ENCODE measurements at places on chromosomes 3 and 15.
A peak's percentile ranks its signal among the peaks of the same experiment; 100 is the strongest.

DNA sequence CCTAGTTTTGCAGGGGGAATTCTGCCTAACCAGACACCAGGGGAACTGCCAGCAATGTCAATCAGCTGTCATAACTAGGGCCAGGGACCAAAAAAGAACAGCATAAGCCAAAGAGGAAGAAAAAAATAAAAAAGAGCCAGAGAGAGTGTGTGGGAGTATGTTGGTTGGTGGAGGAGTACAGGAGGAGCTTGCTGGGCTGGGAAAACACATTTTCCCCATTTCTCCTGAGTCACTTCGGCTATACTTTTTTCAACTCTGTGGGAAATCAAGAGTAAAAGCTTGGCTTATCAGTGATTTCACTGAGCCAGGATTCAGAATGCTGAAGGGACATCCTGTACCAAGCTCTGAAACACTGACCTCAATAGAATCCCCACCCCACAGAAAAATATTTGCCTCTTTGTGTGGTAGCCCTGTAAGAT, 144.7 kb upstream of the DPH6 start:
- DNase-seq: no peak

DNA sequence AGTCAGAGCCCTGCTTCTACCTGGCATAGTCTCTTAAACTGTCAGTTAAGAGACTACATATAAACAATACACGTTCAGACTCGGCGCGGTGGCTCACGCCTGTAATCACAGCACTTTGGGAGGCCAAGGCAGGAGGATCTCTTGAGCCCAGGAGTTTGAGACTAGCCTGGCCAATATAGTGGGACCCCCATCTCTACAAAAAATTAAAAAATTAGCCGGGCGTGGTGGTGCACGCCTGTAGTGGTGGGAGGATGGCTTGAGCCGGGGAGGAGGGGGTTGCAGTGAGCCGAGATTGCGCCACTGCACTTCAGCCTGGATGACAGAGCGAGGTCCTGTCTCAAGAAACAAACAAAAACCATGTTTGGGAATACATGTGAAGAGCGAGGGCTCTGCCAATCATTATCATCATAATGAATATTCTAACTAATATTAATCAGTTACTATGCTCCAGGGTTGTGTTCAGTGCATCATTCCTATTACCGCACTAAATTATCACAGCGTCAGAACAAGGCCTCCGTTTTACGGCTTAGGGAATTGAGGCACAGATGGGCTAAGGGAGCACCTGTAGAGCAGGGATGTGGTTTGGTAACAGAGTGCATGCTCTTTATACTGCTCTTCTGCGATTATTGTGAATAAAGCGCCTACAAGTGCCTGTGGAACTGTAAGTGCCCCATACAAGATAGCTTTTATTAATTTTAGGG, 844 bp upstream of the UQCC5 start:
- no peak for DNase-seq

DNA sequence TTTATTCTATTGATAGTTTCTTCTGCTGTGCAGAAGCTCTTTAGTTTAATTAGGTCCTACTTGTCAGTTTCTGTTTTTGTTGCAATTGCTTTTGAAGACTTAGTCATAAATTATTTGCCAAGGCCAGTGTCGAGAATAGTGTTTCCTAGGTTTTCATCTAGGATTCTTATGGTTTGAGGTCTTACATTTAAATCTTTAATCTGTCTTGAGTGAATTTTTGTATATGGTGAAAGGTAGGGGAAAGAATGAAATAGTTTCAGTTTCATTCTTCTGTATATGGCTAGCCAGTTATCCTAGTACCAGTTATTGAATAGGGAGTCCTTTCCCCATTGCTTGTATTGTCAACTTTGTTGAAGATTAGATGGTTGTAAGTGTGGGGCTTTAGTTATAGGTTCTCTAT, 10.6 kb upstream of the GCSAM start:
- no peak for DNase-seq

DNA sequence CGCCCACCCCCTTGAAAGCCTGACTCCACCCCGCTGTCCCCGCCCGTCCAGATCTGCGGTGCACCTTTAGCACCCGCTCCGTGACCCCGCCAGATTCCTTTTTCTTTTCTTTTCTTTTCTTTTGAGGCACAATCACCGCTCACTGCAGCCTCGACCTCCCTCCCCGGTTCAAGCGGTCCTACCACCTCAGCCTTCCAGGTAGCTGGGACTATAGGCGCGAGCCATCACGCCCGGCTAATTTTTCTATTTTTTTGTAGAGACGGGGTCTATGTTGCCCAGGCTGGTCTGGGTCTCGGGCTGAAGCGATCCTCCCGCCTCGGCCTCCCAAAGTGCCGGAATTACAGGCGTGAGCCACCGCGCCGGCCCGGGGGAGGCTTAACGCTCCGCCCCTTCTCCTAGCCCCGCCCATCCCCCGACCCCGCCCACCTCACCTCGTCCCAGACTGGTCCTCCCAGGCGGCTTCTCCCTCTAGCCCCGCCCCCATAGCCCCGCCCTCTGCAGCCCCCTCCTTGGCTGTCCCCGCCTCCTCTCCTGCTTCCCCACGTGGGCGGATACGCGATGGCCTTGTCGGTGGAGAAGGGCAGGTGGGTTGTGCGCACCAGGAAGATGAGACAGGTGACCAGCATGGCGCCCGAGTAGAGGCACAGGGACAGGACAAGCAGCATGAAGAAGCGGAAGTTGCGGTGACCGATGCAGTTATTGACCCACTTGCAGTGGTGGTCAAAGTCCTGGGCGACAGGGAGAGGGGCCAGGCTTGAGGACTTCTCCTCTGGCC, 3.2 kb downstream of the ZDHHC19 start:
- peak; percentile 61 for DNase-seq

- no peak for DNase-seq
Measured at GRCh38 chr3:185582236-185582635, 3.9 kb upstream of the SENP2 start.

- DNase-seq: no peak
Measured at GRCh38 chr15:58293622-58294550, 137.9 kb upstream of the LIPC start.

GRCh38 chr3:30356866-30357753, 249.3 kb upstream of the TGFBR2 start:
- no peak for DNase-seq

DNA sequence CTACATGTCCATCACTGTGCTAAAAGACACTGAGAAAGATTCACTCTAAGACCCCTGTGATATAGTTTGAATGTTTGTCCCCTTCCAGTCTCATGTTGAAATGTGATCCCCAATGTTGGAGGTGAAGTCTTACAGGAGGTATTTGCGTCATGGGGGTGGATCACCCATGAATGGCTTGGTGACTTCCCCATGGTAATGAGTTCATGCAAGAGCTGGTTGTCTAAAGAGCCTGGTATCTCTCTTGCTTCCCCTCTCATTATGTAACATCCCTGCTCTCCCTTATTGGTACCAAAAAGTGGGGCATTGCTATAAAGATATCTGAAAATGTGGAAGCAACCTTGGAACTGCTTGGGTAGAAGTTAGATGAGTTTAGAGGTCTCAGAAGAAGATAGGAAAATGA, 32.2 kb upstream of the FAM174B start:
- no peak for DNase-seq

- no peak for DNase-seq
Measured at GRCh38 chr3:165462636-165463334, 266.6 kb upstream of the SLITRK3 start.

DNA sequence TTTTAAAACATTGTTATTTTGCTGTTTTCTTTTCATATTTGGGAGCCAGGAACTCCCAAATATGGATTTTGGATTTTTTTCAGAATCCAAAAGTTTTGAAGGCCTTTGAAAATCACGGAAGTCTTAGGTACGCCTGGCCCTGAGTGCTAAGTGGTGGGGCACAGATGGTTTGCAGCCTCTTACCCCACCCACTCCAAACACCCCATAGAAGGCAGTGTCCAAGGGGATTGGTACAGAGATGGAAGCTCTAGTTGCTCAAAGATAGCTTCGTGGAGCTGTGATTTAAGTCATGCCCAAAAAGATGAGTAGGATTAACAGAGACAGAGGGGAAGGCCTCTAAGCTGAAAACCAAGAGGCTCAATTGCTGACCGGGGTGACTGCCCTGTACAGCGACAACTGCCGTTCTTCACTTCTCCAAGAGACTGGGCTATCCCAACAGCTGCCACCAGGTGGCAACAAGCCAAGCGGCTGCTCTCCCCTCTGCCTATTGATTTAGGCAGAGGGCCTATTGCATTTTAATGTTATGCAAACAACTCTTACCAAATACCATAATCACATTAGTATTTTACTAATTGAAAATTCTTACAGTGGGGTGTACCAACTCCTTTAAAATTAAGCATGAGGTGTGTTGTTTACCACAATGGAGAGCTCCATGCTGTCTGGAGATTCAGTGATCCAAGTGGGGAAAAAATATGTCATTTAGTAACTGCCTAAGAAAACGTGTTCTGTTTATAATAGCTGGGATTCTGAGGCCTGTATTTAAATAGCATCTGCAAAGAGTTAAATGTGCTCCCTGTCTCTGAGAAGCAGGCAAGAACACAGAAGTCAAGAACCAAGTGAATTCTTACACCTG, 64.0 kb upstream of the C15orf61 start:
- DNase-seq: peak; percentile 74

DNA sequence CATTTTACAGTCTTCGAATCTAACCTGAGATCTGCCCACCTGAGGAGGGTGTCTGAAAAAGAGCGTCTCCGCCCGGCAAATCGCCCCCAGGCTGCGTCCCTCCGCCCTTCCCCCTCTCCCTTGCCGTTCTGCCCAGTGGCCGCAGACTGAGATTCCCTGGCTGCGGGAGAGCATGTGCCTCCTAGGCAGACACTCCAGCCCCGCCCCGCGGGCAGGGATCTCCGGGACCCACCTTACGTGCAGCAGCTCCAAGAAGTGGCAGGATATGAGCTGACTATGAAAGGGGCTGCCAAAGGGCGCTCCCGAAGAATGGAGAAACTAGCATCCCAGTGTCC, 2.7 kb upstream of the WNT5A start:
- no peak for DNase-seq

DNA sequence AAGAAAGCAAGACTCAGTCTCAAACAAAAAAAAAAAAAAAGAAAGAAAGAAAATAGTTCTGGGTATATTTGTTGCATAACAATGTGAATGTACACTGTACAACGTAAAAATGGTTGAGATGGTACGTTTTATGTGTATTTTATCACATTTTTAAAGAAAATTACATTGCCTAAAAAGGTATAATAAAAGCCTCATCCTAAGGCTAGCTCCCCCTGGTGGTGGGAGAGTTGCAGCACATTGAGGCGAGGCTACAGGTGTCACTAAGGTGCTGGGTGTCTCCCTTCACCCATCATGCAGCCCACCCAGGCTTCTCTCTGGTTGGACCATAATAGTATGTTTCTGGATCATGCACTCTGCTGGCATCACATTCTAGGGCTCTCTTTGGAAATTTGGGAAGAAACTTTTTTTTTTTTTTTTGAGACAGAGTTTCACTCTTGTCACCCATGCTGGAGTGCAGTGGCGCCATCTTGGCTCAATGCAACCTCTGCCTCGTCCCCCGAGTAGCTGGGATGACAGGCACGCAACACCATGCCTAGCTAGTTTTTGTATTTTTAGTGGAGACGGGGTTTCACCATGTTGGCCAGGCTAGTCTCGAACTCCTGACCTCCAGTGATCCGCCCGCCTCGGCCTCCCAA, 12.4 kb upstream of the RAB11A start:
- peak; percentile 59 for DNase-seq

DNA sequence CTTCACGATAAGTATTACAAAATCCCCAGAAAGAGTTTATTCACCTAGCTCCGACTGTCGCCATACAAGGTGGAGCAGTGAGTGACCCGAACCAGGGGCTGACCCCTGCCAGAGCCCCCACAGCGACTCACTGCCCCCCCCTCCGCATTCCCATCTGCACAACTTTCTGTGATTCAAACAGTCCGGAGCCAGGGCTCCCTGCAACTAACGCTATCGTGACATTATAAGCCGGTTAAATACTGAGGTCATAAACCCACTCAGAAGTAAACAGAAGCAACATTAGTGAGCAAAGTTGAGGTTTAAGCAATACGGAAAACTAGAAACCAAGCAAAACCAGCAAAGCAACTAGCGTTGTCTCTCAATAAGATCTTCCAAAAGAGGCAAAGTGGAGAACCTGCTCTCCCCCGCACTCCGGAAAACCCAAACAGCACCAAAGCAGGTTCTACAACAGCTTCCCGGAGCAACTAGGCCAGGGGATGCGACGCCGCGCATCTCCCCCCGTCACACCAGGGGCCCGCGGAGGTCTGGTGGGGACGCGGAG, 642 bp downstream of the SCAP start:
- DNase-seq: no peak

- DNase-seq: no peak
Measured at GRCh38 chr15:67833710-67834511, 5.9 kb downstream of the RNU6-1 start.

Measured in stimulated activated CD8-positive, alpha-beta memory T cell treated with anti-CD3 and anti-CD28 coated beads, Interleukin-2, amount 100 ng/mL, for 48 hours (primary cell).